Immature natural killer cell (primary cell): ENCODE measurements at places on chromosomes 5 and 9.
A peak's percentile ranks its signal among the peaks of the same experiment; 100 is the strongest.

DNA sequence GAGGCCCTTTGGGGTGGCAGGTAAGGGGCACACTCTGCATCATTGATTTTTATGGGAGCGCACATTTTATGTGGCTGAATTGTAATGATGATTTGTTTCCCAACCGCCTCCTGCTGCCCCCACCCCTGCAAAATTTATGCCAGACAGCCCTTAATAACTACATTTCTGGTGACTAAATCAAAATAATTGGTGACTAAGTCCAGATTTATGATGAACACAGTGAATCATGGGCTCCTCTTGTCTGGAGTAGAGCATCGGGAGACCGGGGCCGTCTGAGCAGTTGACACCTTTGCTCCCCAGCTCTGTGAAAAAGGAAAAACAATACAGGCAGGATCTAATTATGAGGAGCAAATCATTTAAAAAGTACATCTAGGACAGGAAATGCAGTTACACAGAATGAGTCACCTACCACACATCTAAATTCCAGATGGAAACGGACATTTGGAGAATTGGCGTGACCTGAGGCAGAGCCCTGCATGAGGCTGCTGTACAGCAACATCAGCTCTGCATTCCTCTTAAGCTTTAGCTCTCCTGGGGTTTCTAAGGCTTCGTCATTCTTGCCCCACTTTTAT lies 58.9 kb downstream of the DOCK2 start:
- DNase-seq: no peak
- H3K4me3 ChIP-seq: no peak overlapping the region
- H3K36me3 ChIP-seq: peaks cover 75% of the 10 kb centered on the region
- H3K27me3 ChIP-seq: peaks cover 1% of the 10 kb centered on the region

GRCh38 chr9:121459513-121459912 lies 40.1 kb downstream of the GGTA1 start:
- H3K27me3 ChIP-seq: peaks cover 4% of the 10 kb centered on the region
- peaks cover 2% of the 10 kb centered on the region for H3K4me1 ChIP-seq
- DNase-seq: no peak
- H3K36me3 ChIP-seq: no peaks in the 10 kb centered on the region

DNA sequence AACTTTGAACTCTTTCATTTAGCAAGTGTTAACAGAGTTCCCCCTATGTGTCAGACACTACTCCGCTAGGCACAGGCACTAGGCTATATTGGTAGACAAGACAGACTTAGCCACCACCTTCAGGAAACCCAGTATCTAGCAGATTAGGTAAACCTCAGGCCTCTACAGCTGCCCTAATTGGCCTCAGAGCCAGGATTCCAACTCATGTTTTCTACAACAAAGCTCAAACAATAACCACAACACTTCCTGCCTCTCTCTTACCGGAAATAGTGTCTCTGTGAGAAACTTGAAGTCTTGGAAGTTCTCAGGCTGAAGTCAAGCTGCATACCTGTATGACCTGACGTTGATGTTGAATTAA lies 116.6 kb upstream of the SLC44A1 start:
- peaks cover 25% of the 10 kb centered on the region for H3K4me1 ChIP-seq
- peaks cover 8% of the 10 kb centered on the region for H3K27me3 ChIP-seq
- peak; percentile 73 for DNase-seq

- H3K4me3 ChIP-seq: no peak overlapping the region
- H3K4me1 ChIP-seq: no peaks in the 10 kb centered on the region
Measured at GRCh38 chr5:79707535-79707934, 17.9 kb downstream of the CMYA5 start.

DNA sequence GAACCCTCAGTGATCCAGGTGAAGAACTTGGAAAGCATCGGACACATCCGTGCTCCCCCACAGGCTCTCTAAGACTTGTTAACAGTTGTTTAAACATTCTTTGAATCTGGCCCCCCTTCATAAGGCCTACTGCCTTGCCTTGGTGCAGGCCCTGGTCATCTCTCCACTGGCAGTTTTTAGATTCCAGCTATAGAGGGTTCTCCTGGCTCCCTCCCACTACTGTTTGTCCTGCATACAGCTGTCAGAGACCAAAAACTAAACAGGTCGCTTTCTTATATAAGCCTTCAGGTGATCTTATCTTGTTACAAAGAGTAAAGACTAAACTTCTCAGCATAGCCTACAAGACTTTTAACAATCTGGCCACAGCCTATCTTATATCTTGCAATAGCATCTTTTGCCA lies 32.3 kb downstream of the NRG2 start:
- H3K36me3 ChIP-seq: no peaks in the 10 kb centered on the region
- DNase-seq: no peak
- H3K27me3 ChIP-seq: peaks cover 2% of the 10 kb centered on the region
- H3K4me1 ChIP-seq: no peaks in the 10 kb centered on the region

- no peak overlapping the region for H3K27ac ChIP-seq
- H3K4me3 ChIP-seq: no peak overlapping the region
- no peak for DNase-seq
- no peaks in the 10 kb centered on the region for H3K36me3 ChIP-seq
- no peaks in the 10 kb centered on the region for H3K27me3 ChIP-seq
Measured at GRCh38 chr5:173453167-173453566, 125.0 kb upstream of the STC2 start.

DNA sequence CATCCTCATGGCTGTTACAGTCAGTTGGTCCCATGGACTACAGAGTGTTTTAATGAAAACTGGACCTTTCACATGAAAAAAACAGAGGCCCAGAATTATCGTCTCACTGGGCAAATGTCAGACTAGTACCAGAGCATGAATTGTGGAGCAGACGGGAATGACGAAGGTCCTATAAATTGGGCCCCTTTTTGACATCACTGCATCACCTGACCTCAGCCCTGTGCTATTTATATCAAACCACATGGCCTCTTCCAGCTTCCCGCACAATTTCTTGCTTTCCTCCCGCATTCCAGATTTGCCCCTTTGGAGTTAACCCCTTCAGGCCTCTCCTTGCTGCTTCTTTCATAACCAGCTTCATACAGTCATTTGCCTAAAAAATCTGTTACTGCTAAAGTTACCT lies 301.7 kb downstream of the ATPSCKMT start:
- DNase-seq: no peak
- no peaks in the 10 kb centered on the region for H3K4me1 ChIP-seq
- no peak overlapping the region for H3K4me3 ChIP-seq
- no peaks in the 10 kb centered on the region for H3K36me3 ChIP-seq
